NCI-H1436 (cell line): ENCODE measurements at places on chromosomes 12 and 14.
A peak's percentile ranks its signal among the peaks of the same experiment; 100 is the strongest.

DNA sequence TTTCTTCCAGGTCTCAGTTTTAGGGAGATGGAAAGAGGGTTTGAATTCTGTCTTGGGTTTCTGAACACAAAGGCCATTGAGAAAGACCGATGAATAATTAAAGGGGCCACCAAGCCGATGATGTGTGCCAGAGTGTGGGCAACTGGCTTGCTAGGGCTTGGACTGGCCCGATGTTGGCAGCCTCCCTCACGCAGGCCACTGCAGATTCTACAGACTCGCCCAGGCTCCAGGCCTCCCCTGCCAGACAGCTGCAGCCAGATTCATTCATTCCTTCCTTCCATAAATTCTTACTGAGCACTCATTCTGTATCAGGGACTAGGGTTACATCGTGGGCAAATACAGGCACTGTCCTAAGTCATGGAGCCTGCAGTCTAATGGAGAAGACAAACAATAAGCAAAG is 34.9 kb downstream of the ACTN1 start:
- no peak for DNase-seq

GRCh38 chr14:95069547-95069946 is 87.8 kb downstream of the DICER1 start:
- DNase-seq = no peak

DNA sequence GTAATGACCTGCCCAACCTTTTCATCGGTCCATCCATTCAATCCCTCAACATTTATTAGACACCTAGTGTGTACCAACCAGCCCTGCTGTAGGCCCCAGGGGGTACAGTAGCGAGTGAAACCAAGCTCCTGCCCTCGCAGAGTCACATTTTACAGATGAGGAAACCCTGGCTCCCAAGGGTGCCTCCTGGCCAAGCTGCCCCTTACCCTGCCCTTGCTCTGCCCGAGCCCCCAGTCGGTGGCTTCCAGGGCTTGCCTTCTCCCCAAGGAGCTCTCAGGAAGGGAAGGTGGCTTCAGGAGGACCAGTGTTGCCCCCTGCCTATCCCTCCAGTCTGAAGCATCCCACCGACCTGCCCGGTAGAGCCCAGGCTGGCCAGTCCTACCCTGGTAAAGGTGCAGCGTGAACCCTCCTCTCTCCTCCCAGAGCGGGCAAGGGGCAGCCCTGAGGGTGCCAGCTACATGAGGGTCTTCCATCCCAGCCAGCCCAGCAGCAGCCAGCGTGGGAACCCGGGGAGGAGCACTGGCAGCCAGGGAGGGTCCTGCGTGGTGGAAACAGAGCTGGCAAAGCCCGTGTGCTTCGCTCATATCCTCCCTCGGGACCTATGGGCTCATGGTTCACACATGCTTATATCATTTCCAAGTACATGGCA is 670 bp upstream of the BEGAIN start:
- peak; percentile 53 for DNase-seq

- no peak for DNase-seq
These were observed 13.5 kb downstream of the ANHX start for GRCh38 chr12:133222211-133222610.

GRCh38 chr12:56616925-56617324 is 13.2 kb downstream of the BAZ2A start:
- DNase-seq = no peak

DNA sequence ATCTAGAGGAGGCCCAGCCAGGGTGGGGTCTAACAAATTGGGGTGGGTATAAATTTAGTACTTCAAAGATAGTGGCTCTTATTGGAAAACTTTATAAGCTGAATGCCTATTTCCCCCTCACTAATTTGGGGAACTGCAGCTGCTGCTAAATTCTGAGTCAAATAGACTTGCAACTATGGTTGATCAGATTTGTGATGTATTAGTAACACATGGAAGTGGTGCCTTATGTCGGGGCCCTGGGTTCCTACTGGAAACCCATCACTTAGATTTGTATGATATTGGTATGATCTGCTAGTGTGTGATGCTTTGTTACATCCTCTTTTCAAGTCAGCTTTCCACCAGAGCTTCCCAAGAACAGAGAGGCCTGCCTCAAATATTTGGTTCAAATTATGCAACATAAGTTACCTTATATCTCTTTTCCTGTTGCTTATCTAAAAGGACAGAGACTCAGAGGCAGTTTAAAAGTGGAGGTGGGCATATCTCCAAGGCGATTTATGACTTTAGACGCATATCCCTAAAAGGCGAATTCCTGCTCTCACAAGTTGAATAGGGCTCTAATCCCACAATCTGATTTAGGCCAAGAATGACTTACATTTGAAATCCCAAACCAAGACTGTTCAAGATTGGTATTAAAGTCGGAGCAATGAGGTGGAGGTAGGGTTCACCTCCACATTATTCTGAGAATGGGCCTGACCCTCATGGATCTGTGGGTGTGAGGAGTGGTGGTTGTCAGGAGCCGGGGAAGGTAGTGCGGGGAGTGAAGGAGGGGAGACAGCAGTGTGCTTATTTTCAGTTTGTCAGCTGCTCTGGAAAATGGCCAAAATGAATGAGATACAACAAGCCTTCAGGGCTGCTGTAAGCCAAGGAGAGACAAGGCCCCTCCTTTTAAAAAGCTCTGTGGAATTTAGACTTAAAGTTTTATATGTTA is 425.8 kb downstream of the RAD51B start:
- no peak for DNase-seq

DNA sequence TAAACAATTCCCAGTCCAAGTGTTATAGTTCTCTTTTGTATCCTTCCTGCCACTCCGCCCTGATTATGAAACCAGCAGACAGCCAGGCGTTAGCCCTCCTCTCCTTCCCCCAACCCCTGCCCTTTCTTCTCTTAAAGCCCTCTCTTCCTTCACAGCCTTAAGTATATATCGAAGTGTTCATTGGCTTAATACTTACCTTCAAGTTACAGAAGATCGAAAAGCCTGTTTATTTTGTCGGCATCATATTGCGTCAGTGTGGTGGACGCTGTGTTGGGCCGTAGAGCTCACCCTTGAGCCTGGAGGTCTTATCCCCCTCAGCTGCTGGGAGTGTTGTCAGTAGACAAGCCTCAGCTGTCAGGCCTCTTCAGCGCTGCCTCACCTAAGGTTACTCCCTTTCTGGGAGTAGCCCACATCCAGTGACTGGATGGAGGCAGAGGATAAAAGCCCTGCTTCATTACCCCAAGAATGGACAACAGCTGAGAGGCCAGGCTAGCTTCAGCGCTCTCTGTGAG is 36.2 kb downstream of the CMAS start:
- no peak for DNase-seq

DNA sequence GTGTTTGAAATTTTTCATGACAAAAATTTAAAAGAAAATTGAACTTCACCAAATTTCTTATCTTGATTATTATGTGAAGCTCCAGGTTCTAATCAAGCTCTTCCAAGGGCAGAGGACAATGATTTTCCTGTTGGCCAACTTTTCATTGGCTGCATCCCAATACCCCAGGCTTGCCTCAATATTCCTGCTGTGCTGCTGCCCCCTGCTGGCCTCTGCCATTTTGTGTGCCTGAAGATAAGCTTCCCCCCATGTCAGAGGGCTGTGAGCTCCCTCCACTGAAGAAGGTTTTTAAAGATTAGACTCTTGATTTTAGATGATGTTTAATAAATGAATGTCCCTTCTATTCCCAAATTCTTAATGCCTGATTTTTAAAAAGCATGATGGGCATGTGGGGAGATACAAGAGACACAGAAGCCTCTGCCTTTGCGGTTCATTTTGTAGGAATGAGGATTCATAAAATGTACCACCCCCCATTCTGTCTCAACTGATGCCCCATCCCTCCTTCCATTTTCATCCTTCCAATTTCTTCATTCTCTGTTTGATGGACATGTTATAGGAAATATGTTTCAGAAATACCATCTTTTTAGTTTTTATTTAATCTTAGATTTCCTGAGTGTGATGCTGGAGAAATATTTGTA is 76.7 kb upstream of the RGS6 start:
- DNase-seq = peak; percentile 10

GRCh38 chr14:75238756-75239455 is 39.7 kb upstream of the FOS start:
- DNase-seq = no peak

DNA sequence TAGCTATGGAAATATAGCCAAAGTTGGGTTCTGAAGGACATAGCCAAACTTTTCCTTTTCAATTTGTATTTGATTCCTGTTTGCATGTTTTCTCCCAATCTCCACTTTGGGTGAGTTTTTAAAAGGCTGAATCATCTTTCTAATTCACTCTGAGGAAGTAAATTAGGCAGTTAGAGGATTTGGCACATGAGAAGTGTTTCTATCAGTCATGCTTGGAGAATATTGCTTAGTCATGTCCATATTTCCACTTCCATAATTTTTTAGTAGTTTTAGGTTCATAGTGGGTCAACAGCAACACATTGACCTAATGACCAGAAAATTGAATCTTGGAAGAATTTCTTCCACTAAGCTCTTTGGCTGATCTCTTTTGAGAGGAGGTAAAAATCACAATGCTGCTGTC is 21.8 kb downstream of the IRAK3 start:
- DNase-seq = no peak

DNA sequence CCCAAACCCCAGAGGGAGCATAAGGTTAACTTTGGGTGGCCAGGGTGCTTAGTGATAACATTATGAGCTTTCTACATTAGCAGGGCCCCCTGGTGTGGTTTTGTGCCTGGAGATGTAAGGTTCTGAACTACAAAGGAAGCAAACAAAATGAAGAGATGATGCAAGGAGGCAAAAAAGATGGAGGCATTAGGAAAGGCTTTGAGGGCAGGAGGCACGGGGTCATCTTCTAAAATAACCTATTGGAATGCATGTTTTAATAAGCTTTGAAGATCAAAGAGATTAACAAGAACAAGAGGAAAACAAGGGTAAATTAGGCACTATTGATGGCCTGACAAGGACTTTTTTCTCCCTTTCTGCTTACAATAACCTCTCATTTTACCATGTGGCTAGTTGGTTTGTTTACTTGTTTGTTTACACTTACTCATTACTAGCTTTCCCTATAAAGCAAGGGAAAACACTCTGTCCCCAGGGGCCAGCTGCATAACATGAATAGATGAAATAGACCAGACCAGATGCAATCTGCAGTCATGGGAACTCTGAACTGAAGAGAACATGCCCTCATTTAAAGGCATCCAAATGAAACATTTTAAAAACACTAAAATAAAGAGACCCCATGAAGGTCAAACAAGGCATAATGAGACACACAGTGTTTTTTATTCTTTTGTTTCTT is 390.3 kb downstream of the DIO2 start:
- no peak for DNase-seq

DNA sequence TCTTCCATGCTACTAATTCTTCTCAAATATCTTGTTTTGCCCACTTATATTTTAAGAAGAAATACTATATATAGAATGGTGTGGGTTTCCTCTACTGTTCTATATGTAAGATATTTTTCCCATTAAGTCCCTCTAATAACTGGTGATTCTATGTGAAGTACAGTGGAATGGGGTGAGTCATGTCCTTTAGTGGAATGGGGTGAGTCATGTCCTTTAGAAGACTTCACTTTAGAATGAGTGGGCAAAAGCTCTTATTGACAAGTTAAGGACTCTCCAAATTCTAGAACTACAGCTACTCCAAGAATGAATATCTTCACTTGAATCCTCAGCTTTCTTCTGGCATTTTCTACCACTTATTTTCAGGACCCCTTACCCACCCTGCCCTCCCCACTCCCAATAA is 349.9 kb downstream of the ETNK1 start:
- no peak for DNase-seq

DNA sequence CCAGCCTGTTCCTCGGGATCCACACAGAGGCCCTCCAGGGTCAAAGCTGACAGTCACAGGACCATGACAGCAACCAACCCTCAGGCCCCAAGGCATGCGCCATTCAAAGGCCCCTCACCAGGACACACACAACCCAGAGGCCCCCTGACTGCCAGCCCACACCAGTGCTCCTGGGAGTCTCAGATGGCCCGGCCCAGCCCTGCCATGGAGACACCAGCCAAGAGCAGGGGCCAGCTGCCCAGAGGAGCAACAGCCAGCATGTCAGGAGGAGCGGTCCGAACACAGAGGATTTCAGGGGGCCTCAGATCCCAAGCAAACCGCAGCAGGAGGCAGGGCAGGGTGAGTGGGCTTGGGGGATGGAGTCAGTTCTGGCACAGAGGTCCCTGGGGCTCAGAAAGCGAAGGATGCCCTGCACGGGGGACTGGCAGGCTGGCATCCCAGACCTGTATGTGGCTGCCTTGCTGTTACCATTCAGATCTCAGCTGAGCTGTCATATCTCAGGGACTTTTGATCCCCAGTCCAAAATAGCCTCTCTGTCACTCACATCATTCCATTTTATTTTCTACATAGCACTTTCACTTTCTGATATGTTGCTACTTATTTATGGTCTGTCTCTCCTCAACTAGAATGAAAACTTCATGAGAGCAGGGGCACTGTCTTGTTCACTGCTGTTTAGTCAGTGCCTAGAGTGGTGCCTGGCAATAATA is 4.8 kb downstream of the TMEM229B start:
- DNase-seq = no peak

GRCh38 chr12:82740129-82741000 is 53.7 kb downstream of the TMTC2 start:
- DNase-seq = no peak

DNA sequence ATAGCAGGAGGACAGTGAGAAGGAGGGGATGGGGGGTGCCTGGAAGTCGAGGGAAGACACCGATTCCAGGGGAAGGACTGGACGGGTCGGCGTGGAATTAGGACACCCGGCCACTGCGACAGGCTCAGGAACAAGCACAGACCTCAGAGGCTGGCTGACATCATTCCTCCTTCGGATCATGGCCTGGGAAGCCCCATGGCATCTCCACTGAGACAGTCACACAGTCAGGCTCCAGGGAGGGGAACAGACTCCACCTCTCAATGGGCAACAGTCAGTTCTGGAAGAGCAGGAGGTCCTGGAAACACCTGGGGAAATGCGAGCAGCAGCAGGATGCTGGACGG is 67.9 kb upstream of the FBRSL1 start:
- no peak for DNase-seq

DNA sequence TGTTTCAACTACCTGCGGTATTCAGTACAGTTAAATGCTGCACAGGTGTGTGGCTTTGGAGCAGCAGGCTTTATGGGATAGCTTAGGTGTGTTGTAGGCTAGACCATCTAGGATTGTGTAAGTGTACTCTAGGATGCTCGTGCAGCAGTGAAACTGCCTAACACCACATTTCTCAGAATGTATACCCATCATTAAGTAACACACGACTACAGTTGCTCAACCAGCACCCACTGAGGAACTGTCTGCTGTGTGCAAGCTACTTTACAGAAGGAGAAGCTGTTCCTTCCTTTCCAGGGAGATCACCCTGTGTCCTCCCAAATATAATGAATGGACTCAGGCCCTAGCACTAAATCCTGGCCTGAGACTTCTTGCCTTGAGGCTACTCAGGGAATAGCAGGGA is 94.8 kb downstream of the SLC24A4 start:
- DNase-seq = no peak

- no peak for DNase-seq
These were observed 32.4 kb upstream of the PPP1R13B start for GRCh38 chr14:103879570-103880347.
